ENCODE measurements at places on chromosomes 16 and 17.

GRCh38 chr16:15775209-15775608 lies 81.6 kb downstream of the MYH11 start:
- DNase-seq = no peak

DNA sequence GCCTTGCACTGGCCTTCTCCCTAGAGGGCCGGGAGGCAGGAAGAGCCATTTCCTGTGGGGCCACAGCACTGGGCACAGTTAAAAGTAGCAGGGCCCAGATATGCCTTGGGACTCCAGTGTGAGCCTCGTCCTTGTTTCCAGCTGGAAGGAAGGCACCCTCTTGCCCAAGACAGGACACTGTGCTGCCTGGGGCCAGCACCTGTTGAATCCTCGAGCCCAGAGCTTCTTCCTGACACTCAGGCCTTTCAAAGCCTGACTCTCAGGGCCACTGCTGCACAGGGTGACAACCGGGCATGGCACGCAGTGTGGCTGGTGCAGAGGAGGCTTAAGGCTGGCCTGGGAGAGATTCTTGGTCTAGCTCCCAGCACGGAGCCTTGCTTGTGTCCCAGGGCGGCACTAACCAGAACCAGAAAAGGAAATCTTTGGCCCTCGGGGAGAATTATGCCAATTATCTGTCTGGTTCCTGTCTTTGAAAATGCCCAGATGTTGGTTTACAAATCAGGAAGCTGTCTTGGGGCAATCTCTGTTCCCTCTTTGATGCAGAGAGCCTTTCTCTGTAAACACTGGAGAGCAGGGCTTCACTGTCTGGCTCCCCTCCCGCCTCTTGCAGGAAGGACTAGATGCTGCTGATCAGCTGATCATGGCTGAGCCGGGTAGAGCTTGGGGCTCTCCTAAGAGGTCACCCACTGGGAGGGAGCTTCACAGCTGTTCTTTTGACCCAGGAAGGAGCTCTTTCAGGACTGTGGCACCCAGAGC lies 11.1 kb downstream of the LDHD start:
- no peak for DNase-seq

- no peak for DNase-seq
Measured at GRCh38 chr17:74192950-74193781, 10.3 kb upstream of the RPL38 start.

- DNase-seq = no peak
Measured at GRCh38 chr16:84879569-84880487, 60.0 kb downstream of the CRISPLD2 start.

GRCh38 chr16:13070268-13070667 lies 168.9 kb downstream of the SHISA9 start:
- no peak for DNase-seq

- no peak for DNase-seq
Measured at GRCh38 chr16:85245307-85246172, 133.3 kb upstream of the CIBAR2 start.

GRCh38 chr16:85515319-85515745 lies 97.8 kb upstream of the GSE1 start:
- no peak for DNase-seq

GRCh38 chr17:4953451-4953961 lies 2.6 kb downstream of the ENO3 start:
- no peak for DNase-seq

GRCh38 chr17:63741143-63741407 lies 524 bp downstream of the STRADA start:
- DNase-seq = no peak
